ENCODE measurements at places on chromosomes 1 and 21. TPM values are rescaled to one million over a fixed set of nuclear protein-coding genes. Genes with fewer than 3 reads are reported as not detected.

DNA sequence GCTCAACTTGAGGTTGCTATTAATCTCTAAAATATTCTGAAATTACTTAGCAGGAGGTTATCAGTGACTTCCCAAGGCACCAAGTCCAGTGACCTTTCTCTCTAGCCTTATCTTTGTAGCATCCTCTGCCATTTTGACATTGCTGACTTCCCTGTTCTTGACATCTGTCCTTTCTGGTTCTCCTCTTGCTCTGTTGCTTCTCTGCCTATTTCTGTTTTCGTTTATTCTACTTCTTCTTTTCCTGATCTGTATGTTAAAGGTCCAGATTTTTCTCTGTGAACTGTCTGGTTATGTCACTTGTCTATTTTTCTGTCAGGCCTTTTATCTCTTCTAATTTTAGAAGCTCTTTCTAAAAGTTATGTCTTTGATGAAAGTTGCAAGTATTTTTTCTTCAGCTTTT lies 178.8 kb downstream of the VPS13D start:
- no peaks in the 10 kb centered on the region for H3K27me3 ChIP-seq
- DNase-seq, result no peak
- peak overlapping the region; percentile 92 for H3K27ac ChIP-seq
- H3K4me3 ChIP-seq, result no peak overlapping the region
- H3K4me1 ChIP-seq, result no peaks in the 10 kb centered on the region
- H3K36me3 ChIP-seq, result peaks cover 43% of the 10 kb centered on the region

- no peak for DNase-seq
- H3K27ac ChIP-seq, result no peak overlapping the region
- H3K27me3 ChIP-seq, result peaks cover 50% of the 10 kb centered on the region
- no peak overlapping the region for H3K4me3 ChIP-seq
- H3K36me3 ChIP-seq, result peaks cover 5% of the 10 kb centered on the region
Observed at GRCh38 chr21:41701749-41702148, 65.1 kb downstream of the RIPK4 start.

GRCh38 chr1:215507119-215507518 lies 60.0 kb upstream of the KCTD3 start:
- H3K27ac ChIP-seq, result no peak overlapping the region
- DNase-seq, result no peak
- H3K36me3 ChIP-seq, result peaks cover 9% of the 10 kb centered on the region
- no peak overlapping the region for H3K4me3 ChIP-seq
- no peaks in the 10 kb centered on the region for H3K4me1 ChIP-seq
- peaks cover 4% of the 10 kb centered on the region for H3K27me3 ChIP-seq

The AMY1C gene
- polyA plus RNA-seq, result not detected

The RAB25 gene
- polyA plus RNA-seq, result not detected
